ENCODE measurements at places on chromosomes 4 and X.

DNA sequence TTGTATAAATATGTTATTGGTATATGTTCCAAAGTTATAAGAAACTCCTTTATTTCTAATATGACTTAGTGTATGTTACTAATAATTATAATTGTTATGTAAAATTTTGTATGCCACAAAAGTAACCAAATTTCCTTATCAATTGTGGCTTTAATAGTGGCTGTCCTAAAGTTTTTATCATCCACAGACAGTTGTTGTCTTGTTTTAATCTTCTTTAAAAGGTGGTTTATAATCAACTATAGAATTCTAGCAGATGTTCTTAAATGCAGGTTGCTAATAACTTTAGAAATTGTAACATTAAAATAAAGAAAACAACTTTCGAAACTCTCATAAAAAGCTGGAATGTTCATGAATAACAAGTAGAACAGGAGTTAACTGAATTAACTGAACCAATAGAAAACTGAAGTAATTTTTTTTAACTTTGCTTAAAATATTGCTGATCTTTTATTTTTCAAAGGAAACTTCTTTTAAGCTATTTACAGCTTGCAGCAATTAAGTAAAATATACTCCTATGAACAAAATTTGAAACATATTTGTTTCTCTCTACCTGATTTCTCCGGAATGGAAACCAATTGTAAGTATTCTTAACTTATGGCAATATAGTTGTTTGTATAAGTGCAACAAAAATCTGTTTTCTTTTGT, 24.3 kb downstream of the HSD17B11 start:
- DNase-seq, result no peak

GRCh38 chr4:7506119-7506518, 71.4 kb upstream of the PSAPL1 start:
- DNase-seq, result no peak

DNA sequence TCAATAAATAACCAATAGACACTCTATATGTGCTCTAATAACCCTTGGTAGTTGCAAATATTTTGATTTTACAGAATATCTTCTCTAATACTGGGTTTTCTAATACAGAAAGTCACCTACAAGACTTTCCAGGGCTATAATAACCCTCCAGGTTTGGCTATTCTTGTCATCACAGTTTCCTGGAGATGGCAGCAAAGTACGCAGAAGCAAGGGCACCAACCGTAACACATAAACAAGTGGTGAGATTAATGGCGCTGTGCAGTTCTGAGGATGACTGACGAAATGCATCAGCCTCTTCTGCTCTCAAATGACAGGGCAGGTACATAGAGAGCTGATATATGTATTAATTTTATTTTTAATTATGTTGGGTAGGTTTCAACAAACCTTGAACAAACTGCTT, 122.4 kb downstream of the C4orf33 start:
- DNase-seq, result no peak

DNA sequence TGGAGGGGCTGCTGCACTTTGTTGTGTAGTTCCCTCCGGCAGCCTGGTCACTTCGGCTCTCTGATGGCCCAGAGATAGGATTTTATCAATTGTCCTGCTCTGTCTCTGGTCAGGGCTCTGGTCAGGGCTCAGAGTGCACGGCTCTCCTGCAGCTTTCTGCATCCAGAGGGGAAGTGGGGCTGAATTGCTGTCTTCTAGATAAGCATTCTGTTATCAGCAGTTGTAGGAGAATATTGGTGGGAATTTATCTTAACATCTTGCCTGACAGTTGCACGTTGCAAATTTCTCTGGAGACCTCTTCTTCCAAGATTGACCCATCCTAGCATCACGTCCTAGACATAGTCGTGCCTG, 62.8 kb downstream of the FAM193A start:
- no peak for DNase-seq

DNA sequence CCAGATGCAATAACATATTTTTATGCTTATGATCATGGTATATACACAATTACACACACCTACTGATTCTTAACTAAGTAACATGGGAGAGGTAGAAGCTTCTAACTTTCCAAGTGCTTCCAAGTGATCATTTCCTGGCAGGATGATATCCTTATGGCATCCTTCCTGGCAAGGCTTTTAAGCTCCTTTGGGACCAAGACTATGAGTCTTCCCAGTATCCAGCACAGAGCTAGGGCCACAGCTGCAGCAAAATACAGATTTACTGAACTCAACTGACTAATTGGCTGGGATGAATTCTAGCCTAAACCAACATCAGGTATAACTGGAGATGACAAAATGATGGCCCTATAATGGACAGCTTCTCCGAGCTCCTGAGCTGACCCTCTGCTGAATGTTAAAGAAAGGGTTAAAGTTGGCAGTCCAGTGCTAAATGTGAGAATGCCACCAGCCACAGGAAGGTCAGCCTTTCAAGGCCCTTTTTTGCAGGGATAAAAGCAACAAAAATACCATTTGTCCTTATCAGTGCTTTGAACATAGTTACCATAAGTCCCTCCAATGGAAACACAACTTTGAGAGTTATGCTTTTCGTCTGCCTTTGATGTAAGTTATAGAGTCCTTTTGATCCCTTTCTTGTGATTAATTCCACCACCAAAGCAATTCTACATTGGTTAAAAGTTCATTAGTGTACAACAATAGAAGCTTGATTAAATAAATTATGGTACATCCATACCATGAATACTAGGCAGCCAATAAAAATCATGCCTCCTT, 73.4 kb downstream of the MGST2 start:
- no peak for DNase-seq

GRCh38 chr4:79273915-79274314, 51.9 kb downstream of the NAA11 start:
- DNase-seq, result no peak

DNA sequence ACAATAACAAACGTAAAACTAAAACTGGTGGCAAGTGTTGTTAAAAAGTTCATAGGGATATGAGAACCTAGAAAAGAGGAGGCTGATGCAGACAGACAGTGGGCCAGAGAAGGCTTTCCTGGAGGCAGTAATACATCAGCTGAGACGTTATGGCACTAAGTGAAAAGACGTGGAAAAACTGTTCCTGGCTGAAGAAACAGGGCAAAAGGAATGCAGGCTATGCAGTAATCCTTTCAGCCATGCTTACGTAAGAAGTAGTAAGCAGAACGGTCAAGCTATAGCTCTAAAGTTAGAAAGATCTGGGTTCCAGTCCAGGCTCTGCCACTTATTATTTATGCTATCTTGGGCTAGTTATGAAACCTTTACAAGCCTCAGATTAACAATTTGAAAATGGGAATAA, 6.4 kb downstream of the LAMTOR3 start:
- no peak for DNase-seq

DNA sequence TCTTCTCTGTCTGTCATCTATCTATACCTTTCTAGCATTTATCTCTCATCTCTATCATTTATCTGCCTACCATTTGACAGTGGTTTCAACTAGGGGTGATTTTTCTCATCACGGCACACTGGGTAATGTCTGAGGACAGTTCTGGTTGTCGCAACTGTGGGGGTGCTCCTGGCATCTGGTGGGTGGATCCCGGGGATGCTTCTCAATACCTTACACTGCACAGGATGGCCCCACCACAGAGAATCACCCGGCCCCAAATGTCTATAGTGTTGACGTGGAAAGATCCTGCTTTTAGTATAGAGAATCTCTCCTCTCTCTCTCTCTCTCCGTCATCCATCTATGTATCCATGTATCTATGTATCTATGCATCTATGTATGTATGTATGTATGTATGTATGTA, 7.2 kb downstream of the P2RY8 start:
- DNase-seq, result no peak

- DNase-seq, result no peak
Measured at GRCh38 chr4:3303565-3303824, 10.7 kb downstream of the RGS12 start.

- DNase-seq, result no peak
Measured at GRCh38 chrX:20663336-20663735, 396.6 kb upstream of the RPS6KA3 start.

GRCh38 chrX:38699121-38699520, 102.1 kb upstream of the MID1IP1 start:
- no peak for DNase-seq

- DNase-seq, result no peak
Measured at GRCh38 chr4:85402371-85402770, 72.6 kb upstream of the ARHGAP24 start.

DNA sequence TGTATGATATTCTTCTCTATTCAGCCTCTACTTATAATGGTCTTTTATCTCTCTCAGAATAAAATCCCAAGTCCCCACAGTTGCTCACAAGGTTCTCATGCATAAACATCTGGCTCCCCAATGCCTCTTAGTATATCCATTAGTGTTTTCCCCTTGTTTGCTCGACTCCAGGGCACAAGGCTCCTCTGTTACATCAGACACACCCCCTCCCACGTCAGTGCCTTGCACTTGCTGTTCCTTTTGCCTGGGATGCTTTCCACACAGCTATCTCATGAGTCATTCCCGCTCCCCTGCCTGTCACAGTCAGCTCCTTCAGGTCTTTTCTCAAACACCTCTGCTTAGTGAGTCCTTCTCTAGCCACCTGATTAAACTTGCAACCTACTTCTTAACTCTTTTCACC, 260.2 kb downstream of the IL1RAPL1 start:
- DNase-seq, result no peak

DNA sequence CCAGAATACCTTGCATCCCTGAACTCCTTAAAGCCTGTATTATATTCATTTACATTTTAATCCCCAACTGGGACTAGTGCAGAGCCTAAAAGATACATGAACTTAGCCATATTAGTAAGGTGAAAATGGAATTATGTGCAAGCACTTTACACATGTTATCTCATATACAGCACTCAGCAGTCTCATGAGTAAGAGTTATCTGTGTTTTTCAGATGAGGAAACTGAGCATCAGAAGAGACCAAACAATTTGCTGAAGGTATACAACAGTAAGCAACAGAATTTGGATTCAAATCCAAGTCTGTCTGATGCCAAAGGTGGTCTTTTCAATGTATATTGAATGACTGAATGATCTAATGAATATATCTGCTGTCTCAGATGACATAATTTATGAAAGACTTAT, 12.3 kb downstream of the ATP7A start:
- no peak for DNase-seq

GRCh38 chrX:46380148-46380752, 165.0 kb downstream of the ZNF674 start:
- no peak for DNase-seq

- no peak for DNase-seq
Measured at GRCh38 chr4:83285055-83285407, 433 bp upstream of the COQ2 start.

GRCh38 chr4:80382090-80382832, 46.7 kb downstream of the CFAP299 start:
- DNase-seq, result no peak

DNA sequence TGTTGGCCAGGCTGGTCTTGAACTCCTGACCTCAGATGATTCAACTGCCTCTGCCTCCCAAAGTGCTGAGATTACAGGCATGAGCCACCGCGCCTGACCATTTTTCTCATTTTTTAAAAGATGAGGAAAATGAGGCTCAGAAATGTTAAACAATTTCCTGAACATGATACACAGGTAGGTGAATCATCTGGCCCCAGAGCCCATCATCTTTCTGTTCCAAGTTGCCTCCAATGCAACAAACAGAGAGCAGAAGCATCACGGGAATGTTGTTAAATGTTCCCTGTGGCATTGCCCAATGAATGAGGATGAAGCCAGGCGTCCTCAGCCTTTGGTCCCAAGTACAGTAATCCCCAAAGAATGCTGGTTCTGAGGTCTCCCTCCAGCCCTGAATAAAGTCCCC, 31.3 kb upstream of the ANXA5 start:
- no peak for DNase-seq

DNA sequence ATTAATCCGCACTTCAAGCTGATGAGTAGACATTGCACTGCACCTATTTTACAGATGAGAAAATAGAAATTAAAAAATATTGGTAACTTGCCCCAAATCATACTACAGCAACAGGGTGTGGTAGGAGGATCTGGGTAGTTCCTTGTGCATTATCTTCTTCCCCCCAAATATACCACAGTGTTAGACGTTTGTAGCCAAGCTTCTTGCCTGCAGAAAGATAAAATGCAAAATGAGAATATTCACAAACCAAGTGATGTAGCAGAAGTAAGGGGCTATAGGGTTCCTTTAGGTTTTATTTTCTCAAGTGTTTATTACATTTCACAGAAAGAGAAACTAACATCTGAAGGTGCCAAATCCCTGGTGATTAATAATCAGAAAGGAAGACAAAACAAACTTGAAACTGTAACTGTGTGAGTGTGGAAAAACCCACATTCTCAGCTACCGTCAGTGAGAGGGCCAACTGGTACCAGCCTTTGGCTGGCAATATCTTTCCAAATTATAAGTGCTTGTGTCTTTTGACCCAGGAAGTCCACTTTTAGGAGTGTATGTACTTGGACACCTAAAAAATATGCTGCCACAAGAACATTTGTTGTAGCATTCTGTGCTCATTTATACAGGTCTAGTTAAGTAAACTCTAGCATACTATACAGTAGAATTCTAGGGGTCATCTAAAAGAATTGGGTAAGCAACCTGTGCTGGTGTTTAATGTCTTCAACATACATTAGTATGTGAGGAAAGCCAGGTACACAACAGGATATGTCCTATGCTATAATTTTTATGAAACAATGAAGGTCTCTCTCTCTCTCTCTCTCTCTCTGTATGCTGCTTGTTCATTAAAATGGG, 6.7 kb upstream of the CD38 start:
- DNase-seq, result no peak

GRCh38 chrX:134461437-134461836, 1.5 kb downstream of the HPRT1 start:
- no peak for DNase-seq

DNA sequence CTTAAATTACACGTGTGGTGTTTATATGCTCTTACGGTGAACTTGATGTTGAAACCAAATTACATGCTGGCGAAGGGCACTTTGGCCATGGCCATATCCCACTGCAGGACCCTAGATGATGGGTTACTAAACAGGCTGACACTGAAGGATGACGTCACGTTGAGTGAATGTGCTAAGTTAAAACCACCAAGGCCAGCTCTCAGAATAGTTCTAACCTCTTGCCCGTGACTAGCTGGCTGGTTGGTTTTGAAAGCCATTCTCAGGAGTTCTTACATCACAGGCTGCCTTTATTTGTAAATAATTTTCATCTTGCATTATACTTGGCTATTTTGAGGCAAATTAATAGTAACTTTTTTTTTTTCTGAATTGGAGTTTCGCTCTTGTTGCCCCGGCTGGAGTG, 41.3 kb upstream of the PHEX start:
- no peak for DNase-seq

DNA sequence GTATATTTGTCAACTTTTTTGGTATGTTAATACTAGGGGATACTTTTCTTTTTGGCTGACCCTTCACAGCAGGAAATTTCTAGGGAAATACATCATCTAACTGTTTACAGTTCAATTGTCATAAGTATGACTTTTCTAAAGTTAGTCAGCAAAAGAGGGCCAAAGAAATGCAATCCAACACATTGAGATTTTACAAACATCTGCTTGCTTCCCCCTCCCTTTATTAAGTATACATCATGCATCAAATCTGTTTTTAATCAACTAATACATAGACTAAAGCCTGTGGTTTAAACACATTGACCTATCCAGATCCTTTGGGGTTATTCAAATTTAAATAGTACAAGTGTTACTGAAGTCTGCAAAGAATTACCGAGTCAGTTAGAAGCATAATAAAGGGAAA, 93.9 kb downstream of the MID1 start:
- no peak for DNase-seq
